ENCODE measurements at places on chromosomes 11 and 22.

DNA sequence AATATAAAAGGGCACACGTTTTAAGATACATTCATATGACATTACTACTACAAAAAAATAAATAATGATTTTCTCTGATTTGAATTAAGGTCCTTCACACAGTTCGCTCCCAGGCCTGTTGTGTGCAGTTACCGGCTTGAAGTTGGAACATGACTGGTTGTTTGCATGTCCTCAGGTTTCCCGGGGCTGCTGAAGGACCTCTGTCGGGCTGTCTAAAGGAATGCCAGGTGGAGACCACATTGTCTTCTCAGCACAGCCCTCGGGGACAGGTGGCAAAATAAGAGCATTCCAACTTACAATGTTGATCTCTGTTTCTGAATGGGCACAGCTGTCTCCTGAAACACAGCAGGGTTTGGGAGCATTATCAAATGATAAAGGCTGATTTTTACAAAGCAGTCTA, 14.9 kb downstream of the VSIG10L2 start:
- DNase-seq, result no peak

- no peak for DNase-seq
Measured at GRCh38 chr22:30253205-30253852, 6.8 kb upstream of the LIF start.

DNA sequence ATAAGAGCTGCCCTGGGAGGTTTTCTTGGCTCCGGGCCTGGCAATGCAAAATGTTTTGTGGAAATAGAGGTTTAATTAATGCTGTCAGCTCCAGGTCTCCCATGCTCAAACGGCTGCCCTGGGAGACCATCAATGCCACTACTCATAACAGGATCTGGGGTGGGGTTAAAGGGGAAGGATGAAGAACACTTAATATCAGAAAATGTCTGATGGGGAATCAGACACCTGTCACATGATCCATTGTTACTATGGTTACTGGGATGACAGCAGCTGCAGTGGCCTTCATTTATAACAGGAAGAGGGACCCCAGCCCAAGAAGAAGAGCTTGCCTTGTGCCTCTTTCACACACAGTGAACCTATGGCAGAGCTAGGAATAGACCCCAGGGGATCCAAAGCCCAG, 2.2 kb upstream of the SYT13 start:
- DNase-seq, result no peak

GRCh38 chr11:102111011-102111786, 952 bp downstream of the YAP1 start:
- no peak for DNase-seq

DNA sequence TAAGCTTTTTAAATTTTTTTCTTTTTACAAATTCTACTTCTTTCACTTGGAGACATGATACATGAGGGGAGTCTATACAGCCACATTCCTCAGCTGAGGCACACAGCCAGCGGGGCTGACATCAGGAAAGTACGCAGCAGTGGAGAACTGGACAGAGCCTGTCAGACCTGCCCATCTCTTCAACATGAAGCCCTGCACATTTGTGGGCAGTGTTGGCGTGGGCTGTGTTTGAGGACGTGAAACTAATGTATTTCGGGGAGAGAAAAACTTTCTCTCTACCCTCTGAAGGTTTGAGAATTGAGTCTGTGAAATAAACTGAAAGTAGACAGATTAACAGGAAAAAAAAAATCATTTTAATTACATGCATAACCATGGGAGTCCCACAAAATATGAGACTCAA, 84.8 kb upstream of the HTATIP2 start:
- no peak for DNase-seq

- DNase-seq, result no peak
Measured at GRCh38 chr11:10327254-10327653, 22.4 kb downstream of the ADM start.

- no peak for DNase-seq
Measured at GRCh38 chr11:116065986-116066385, 561.8 kb upstream of the CADM1 start.

DNA sequence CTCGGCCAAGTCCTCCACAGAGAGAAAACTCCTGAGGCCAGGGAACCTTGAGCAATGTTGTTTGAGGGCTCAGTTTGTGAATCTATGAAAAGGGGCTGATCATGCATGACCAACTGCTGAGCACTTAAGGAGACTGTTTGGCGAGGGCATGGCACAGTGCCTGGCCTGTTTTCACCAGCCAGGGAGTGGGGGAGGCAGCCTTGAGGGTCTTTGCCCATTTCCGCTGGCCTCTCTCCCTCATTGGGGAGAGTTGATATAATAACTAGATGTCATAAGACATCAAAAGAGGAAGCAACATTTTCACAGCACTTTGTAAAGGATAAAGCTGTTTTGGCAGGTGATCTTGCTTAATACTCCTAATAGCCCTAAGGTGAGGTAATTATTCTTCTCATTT, 110.6 kb downstream of the TP53I11 start:
- no peak for DNase-seq

DNA sequence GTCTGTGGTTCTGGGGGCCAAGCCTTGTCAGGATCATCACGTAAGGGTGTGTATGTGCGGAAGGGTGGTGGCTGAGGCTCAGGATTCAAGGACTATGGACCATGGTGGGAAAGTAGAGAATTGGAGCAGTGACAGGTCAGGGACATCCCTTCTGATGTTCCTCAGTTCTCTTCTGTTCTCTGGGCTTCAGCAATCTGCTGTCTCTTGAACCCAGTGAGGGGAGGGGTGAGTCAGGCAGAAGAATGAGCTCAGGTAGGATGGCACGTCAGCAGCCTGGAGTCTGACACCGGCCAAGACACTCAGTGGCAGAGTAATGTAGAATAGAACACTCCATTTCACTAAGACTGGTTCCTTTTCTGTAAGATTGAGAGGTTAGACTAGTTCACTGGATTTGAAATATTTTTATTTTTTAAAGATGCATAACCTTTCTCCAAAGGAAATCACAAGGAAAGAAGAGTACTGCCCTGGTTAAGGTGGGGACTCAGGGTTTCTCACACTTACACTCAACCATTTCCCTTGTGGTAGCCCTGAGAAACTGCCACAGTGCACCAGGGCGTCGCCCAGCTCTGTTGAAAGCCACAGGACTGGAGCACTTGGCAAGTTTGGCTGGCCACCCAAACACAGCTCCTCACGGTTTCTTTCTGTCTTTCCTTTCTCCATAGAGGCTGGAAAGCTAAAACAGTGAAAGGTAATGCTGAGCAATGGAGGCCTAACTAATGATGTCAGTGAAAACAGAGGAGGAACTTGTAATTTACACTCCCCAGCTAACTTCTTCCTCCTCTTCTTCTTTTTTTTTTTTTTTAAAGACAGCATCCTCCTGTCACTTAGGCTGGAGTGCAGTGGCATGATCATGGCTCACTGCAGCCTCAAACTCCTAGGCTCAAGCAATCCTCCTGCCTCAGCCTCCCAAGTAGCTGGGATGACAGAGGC, 23.1 kb upstream of the MICAL2 start:
- DNase-seq, result peak; percentile 42

- DNase-seq, result no peak
Measured at GRCh38 chr22:39443398-39443797, 13.4 kb upstream of the MGAT3 start.

DNA sequence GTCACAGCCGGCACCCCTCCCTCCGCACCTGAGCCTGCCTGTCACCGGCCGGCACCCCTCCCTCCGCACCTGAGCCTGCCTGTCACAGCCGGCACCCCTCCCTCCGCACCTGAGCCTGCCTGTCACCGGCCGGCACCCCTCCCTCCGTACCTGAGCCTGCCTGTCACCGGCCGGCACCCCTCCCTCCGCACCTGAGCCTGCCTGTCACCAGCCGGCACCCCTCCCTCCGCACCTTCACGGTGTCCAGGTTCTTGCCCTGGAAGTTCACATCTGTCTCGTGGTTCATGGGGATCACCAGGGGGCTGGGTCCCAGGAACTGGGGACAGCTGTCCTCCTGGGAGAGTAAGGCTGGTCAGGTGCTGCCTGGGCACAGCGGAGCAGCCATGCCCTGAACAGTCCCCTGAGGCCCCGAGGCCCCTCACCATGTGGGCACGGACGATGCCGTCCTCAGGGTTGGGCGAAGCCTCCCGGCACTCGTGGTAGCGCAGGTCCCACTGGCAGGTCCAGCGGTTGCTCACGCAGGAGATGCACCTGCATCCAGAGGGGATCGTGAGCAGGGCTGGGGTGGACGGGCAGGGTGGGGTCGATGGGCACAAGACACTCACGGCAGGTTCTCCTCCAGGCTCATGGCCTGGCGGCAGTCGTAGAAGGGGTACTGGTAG, 15.5 kb upstream of the MAPK11 start:
- DNase-seq, result no peak

GRCh38 chr11:107050121-107050520, 31.8 kb upstream of the GUCY1A2 start:
- no peak for DNase-seq

DNA sequence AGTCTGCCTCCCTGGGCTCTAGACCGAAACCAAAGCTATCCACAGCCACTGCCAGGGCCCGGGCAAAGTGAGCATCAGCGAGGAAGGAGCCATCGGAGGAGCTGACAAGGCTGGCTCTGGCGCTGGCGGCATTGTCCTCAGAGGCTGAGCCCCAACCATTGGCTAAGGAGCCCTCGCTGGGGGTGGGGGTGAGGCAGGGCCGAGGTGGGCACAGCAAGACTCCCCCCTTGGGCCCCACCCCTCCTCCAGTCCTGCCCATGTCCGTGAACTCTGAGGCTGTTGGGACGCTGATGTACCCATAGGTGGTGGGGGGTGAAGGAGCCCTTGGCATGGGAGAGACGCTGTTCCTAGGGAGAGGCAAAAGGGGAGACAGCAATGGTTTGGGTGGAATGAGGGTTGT, 11.2 kb downstream of the ROBO4 start:
- no peak for DNase-seq

- no peak for DNase-seq
Measured at GRCh38 chr11:2094354-2095197, 44.6 kb downstream of the IGF2 start.

DNA sequence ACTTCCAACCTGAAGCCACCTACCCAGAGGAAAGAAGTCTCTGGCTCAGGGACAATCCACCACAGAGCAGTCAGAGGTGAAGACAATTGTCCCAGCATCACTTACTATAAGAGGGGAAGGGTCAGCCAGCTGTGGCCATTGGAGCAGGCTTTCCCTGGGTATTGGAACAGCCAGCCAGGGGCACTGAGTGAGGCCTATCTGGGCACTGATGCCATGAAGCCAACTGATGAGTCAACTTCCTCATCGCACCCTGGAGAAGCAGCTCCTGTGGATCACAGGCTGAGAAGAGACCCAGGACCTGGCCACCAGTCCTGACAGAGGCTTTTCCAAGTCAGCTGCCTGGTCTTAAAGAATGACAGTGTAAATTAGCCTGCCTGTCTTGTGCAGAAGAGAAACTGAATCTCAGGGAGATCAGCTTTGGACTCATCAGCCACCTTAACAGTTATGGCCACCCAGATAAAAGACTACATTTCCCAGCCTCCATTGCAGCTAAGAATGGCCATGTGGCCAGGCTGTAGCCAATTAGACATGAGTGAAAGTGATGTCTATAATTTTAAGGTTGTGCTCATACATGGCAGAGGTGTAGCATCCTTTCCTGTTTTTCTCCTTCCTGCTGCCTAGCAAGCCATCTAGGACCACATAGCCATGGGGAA, 19.0 kb downstream of the CHST1 start:
- DNase-seq, result no peak

DNA sequence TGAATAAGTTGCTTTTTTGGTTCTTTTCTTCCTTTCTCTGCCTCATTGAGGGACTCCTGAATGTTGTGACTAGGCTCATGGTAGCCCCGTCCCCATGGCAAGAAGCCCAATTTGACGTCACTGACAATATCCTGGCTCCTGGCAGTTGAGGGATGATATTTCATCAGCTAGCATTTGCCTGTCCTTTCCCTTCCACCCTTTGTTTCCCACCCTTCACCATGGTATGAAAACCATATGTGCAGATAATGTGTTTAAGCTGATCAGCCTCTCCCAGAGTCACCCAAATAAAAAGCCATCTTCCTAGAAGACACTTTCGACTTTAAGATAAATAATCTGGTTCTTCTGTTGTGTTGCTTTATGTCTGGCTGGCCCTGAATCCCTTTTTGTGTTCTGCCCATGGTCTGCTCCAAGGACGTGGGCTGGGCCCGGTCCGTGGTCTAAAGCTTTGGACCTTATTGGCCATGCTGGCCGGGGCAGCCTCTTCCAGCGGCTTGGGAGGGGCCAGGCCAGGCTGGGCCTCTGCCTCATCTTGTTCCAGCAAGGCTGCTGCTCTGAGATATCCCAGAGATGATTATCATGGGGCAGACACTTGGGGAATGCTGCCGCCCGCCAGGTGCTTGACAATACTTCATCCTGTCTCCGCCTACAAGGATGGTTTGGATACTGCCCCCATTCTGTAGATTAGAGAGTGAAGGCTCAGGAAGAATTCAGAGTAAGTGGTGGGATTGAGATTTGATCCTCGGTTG, 5.1 kb downstream of the TSPAN18 start:
- no peak for DNase-seq

DNA sequence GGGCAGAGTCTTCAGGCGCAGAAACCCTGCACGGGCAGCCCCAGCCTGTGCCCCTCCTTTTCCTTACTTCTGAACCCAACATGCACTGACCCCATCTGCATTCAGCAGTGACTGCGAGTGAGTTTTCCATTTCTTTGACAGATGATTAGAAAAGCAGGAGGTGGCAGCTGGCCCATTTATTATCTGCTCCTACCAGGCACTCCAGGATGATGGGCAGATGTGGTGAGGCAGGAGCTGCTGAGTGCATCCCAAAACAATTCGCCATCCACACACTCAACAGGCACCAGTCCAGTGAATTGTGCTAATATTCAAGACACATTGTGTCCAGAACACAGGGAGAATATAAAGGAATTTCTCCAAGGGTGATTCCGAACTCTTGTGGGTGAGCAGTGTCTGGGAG, 208.5 kb downstream of the TENM4 start:
- DNase-seq, result no peak

DNA sequence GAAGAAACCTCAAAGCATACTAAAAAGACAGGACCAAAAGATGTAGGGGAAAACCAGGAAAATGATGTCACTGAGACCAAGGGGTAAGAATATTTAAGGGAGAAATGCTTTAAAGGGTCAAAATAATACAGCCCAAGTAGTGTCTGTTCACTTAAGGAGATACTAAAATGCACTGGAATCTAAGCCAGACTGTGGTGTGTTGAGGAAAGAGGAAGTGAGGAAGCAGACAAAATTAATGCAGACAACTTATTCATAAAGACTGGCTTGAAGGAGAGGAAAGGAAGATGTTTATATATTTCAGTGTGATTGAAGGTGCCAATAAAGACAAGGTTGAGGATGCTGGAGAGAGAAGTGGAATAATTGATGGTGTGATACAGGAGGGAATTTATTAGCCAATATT, 15.7 kb downstream of the ZNF215 start:
- DNase-seq, result no peak

Measured in T-cell (primary cell).